ENCODE measurements at places on chromosomes 2 and 18. TPM values are rescaled to one million over a fixed set of nuclear protein-coding genes. Genes with fewer than 3 reads are reported as not detected.

Gene ASPRV1
- 0.23 TPM for total RNA-seq

Gene LYG2
- not detected for total RNA-seq

Gene KLHL41
- 0.37 TPM for total RNA-seq

Gene GPR35
- total RNA-seq, result 0.97 TPM

Gene ADGRF3
- total RNA-seq, result 0.23 TPM

Gene FBXO48
- total RNA-seq, result 0.52 TPM

Gene FN1
- total RNA-seq, result 174 TPM
